ENCODE measurements at places on chromosomes 13 and 19. TPM values are rescaled to one million over a fixed set of nuclear protein-coding genes. Genes with fewer than 3 reads are reported as not detected.

Gene LMTK3
- 19.9 TPM for total RNA-seq

Gene STOML3
- total RNA-seq: not detected

Gene PROSER3
- total RNA-seq: 42.5 TPM

Gene DNAAF3
- 52.8 TPM for total RNA-seq

Gene OR7A17
- not detected for total RNA-seq

Gene KLF12
- total RNA-seq: 7.8 TPM

Gene SIGLEC5
- total RNA-seq: not detected

Gene KRTDAP
- 0.74 TPM for total RNA-seq

Gene IL12RB1
- total RNA-seq: not detected

Gene ADAMTSL5
- total RNA-seq: 24.0 TPM

Gene EDDM13
- not detected for total RNA-seq

Gene PSG6
- not detected for total RNA-seq

Gene CGB2
- 5.0 TPM for total RNA-seq

Gene ITGBL1
- 0.66 TPM for total RNA-seq

Gene TICAM1
- total RNA-seq: 28.7 TPM

Gene ADGRE3
- total RNA-seq: not detected

Gene DAPK3
- 54.8 TPM for total RNA-seq

Gene PGLYRP2
- total RNA-seq: not detected

Gene COX6B2
- 2.4 TPM for total RNA-seq

Gene RNF113B
- total RNA-seq: not detected

Gene MEF2B
- 7.9 TPM for total RNA-seq

Gene MTUS2
- 0.02 TPM for total RNA-seq

Gene SGCG
- total RNA-seq: 0.15 TPM

Gene FFAR2
- not detected for total RNA-seq

Gene LIM2
- not detected for total RNA-seq

Gene PROZ
- total RNA-seq: not detected

Gene ZNF582
- not detected for total RNA-seq

Gene ACER1
- not detected for total RNA-seq

Gene HRC
- not detected for total RNA-seq

Gene SNRNP70
- total RNA-seq: 236 TPM

Gene TBXA2R
- total RNA-seq: 2.3 TPM

Gene COG3
- 17.6 TPM for total RNA-seq

Gene ONECUT3
- 22.1 TPM for total RNA-seq

Gene FAM83E
- total RNA-seq: 6.8 TPM

Gene HNRNPM
- total RNA-seq: 298 TPM

Gene RNASEH2A
- total RNA-seq: 54.5 TPM

Gene CDX2
- total RNA-seq: 12.5 TPM

Gene CERS1
- total RNA-seq: 0.96 TPM

Gene MVB12A
- total RNA-seq: 91.7 TPM

Gene KLC3
- total RNA-seq: 22.8 TPM

Gene LRRC63
- not detected for total RNA-seq

Gene GRIK5
- 1.7 TPM for total RNA-seq

Gene C19orf25
- total RNA-seq: 48.8 TPM

Gene DZIP1
- total RNA-seq: 0.17 TPM

Gene FGF22
- 1.5 TPM for total RNA-seq

Gene ATP4A
- 0.27 TPM for total RNA-seq

Gene KLF2
- total RNA-seq: 39.4 TPM

Gene TMEM221
- total RNA-seq: 3.4 TPM

Gene SLC17A7
- total RNA-seq: 1.8 TPM

Gene CASP14
- total RNA-seq: not detected

Gene IGFL1
- total RNA-seq: not detected

Gene ZNF256
- total RNA-seq: not detected

Gene KLK4
- 0.84 TPM for total RNA-seq

Gene ASF1B
- total RNA-seq: 78.1 TPM

Gene MBD3L2
- total RNA-seq: not detected
